ENCODE measurements at places on chromosomes 6 and 20.

DNA sequence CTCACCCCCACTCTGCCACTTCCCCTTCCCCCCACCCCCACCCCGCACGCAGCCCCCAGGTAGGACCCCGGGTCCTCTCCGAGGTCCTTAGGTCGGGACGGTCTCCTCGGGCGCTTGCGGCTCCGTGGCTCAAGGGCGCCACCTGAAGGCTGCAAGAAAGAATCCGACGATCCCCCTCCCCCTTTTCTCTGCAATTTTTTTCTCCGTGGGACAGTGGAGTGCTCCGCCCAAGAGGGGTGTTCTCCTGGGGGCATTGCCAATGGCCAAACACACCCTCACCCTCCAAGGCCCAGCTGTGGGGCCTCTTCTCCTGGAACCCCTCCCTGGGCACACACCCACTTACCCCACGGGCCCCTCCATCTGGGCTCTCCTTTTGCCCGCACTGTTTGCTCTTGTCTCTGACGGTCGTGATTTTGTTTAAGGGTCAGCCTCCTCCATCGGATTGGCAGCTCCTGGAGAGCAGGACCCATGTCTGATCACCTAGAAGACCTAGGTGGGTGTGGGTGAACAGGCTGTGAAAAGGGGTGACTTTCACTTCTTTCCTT is 1.1 kb upstream of the TMEM74B start:
- DNase-seq: peak; percentile 27

GRCh38 chr20:53654932-53655624 is 61.4 kb upstream of the ZNF217 start:
- no peak for DNase-seq

GRCh38 chr20:62054451-62054953 is 11.2 kb downstream of the TAF4 start:
- DNase-seq: no peak

GRCh38 chr6:109521080-109521479 is 38.1 kb upstream of the ZBTB24 start:
- DNase-seq: no peak

DNA sequence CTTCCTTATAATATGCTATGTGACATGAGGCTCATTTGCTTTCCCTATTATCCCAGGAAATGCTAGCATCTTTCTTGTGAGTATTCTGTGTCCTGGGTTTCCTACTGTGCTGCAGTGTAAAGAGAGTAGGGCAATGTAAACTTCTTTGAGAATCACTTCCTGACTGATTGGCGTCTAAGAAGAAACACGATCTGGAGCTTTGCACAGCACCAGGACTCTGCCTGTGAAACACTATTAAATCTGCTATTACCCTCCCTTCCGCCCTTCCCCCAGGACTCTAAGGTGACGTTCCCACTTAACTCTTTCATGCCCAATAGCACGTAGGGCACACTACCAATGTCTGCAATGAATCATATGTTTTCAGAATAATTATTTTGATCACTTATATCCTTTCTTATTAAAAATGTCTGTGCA is 607.3 kb upstream of the CITED2 start:
- DNase-seq: no peak

DNA sequence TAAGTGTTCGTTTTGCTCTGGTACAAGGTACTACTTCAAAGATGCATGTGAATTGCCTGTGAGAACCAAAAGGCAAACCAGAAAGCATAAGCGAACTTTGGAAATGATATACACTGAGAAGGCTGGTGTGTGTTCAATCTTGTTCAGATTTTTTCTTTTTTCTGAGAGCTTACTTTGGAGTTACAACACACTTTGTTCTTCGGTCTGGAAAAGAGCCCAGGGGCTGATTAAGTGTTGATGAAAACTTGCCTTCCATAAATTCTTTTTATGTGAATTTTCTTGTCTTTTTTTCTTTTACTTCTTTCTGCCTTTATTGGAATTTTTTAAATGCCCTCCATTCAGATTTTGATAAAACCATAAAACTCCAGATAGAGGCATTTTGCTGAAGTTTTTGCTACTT is 395.1 kb upstream of the SASH1 start:
- no peak for DNase-seq

DNA sequence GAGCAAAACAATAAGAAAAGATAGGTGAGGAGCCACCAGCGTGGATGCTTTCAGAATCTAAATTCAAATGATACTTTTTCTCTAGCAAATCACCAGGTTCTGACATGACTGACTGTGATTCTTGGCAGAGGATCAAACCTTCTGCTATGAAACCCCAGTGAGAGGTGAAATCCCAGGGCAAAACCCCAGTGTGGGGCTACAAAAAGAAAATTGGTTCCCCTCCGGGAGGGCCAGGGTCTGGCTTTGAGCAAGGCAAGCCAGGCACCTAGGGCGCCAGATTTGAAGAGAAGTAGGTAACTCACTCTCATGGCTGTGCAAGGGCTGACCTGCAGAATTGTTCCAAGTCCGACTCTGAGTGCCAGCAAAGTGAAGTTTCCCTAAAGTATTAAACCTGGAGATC is 20.2 kb upstream of the RALGAPA2 start:
- no peak for DNase-seq

- DNase-seq: no peak
These were observed 96.2 kb upstream of the SIRPA start for GRCh38 chr20:1798982-1799381.

DNA sequence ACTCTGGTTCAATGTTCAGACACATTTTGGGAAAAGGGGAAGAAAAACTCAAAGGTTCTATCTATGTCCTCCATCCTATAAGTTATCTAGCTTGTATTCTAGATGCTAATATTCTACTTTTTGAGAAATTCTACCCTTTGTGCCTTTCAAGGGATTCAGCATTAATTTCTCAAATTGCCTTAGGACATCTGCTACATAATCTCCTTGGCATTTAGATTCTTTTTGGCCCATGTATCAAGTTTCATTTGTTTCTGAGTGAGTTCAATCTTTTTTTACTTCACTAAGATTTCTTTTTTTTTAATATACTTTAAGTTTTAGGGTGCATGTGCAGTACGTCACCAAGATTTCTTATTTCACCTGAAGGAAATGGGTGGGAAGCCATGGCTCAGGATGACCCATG is 232.7 kb upstream of the TENT5A start:
- no peak for DNase-seq

All from activated T-cell treated with anti-CD3 and anti-CD28 coated beads for 1 hour (primary cell).